ENCODE measurements at places on chromosomes 5 and 9.
A peak's percentile ranks its signal among the peaks of the same experiment; 100 is the strongest.

GRCh38 chr9:106069241-106069640 is 374.9 kb downstream of the TMEM38B start:
- no peak for DNase-seq

GRCh38 chr5:143693651-143694252 is 118.2 kb upstream of the HMHB1 start:
- DNase-seq, result no peak

- DNase-seq, result no peak
Observed at GRCh38 chr9:98830554-98830953, 23.1 kb downstream of the GALNT12 start.

GRCh38 chr9:128701227-128701854 is 962 bp upstream of the PKN3 start:
- DNase-seq, result no peak

- DNase-seq, result no peak
Observed at GRCh38 chr5:143023411-143024096, 253.4 kb downstream of the ARHGAP26 start.

DNA sequence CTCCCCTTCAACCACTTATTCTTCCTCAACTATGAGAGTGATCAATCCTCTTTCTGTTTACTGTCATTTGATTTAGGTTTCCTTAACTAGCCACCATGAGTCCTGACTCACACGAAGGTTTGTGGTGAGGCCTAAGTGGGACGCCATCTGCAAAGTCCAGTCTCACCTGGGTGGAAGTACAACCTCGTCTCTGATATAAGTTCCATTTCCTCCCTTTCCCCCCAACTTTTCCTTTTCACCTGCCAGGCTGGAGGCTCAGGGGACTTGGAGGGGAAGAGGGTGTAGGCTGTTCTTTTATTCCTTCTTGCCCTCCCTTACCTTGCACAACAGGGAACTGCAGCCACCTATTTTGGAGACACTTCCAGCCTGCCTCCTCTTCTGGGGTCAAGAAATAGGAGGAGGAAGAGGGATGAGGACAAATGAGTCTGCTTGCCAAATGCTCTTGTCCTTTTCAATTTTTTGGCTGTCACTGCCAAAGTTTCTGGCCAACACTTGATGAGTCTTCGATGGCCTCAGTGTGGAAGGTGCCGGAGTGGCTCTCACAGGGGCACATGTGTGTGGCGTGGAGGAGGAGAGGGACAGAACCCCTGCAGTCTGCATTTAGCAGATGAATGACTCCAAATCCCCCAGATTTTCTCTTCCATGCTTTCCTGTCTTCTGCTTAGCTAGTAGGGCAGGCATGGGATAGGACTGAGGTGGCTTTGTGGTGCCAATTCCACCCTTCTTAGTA is 249.6 kb downstream of the NSG2 start:
- no peak for DNase-seq

DNA sequence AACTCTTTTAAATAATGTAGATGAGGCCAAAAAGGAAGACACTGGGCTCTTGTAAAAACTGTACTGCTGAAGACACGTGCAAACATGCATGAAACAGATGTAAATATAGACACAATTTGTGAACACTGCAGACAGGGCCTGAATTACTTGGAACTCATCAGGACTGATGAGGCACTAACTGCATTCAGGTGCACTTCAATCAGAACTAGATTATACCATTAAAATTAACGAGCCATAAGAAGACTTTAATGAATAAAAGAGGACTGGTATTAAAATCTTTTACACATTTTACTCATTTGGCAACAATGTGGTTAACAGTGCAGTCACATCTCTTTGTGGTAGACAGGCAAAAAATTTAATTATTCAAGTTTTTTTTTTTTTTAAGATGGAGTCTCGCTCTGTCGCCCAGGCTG is 13.4 kb upstream of the ZCCHC9 start:
- DNase-seq, result peak; percentile 4

- DNase-seq, result no peak
Observed at GRCh38 chr5:80516826-80517225, 28.9 kb downstream of the FAM151B start.

GRCh38 chr9:18184401-18184800 is 289.6 kb upstream of the ADAMTSL1 start:
- DNase-seq, result no peak

GRCh38 chr9:133199648-133200321 is 9.3 kb downstream of the OBP2B start:
- DNase-seq, result no peak

DNA sequence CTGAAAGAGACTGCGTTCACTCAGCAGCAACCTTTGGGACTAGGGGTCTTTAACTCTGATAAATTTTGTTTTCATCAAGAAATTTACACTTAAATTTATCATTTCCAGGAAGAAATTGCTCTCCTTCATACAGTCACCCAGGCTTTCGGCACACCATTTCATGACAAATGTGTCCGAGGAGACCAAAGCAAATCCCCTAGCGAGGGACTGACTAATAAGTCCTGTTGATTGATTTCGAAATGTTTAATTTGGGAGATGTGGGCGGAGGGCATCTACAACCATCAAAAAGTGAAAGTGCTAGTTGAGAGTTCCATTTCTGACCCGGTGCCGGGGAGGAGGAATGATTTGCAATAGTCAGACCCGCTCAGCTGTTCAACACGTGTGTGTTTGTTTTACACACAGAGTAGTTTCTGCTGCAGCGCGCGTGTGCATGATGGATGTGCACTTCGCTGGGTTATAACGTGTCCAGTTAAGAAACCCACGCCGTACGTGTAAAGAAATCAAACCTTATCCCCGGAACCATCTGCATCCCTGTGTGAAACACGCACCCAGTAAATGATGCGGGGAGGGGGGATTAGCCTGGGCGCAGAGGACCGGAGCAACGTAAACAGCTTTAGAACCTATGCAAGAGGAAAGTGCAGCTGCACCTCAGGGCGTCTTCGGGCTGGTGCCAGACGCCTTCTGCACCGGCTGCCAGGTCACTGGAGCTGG is 845 bp upstream of the NR4A3 start:
- peak; percentile 36 for DNase-seq

DNA sequence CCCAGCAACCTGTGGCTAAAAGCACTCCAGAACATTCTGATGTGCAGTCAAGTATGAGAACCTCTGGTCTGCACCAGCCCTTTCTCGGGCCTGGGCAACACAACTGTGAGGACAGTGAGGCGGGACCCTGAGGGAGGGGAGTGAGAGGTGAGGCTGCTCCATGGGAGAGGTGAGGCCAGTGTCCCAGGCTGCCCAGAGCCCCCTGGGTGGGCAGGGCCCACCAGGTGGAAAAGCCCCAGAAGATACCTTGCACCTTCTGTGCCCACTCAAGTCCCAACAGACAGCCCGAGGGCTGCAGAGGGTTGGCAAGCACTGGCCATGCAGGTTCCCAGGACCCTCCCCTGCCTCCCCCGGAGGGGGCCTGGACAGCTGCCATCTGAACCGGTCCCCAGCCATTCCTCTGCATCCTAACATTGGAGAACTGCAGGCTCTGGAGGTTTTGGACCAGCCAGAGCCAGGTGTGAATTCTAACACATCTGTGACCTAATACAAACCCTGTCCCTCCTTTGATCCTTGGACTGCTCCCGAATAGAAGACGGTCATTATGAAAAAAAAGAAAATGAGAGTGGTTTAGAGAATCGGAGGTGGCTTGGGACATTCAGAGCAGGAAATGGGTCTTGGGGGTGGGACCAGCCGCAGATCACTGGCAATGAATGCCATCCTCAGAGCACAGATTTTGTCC is 57.0 kb downstream of the DUSP1 start:
- no peak for DNase-seq

DNA sequence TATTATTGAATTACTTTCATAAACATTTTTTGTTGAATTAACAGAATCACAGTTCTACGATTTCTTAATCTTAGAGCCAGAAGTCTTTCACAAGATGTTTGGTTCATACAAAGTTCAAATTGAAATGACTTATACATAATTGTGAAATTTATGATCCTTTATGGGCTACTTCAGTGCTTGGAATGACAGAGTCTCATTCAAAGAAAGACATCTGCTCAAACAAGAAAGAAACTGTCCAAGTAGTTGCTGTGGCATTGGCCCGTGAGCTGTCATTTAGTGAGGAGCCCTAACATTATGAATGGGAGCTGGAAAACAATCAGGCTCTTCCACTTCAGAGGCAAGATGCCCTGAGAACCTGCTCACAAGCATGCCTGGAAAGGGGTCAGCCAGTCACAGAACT is 63.4 kb downstream of the AUH start:
- DNase-seq, result no peak

DNA sequence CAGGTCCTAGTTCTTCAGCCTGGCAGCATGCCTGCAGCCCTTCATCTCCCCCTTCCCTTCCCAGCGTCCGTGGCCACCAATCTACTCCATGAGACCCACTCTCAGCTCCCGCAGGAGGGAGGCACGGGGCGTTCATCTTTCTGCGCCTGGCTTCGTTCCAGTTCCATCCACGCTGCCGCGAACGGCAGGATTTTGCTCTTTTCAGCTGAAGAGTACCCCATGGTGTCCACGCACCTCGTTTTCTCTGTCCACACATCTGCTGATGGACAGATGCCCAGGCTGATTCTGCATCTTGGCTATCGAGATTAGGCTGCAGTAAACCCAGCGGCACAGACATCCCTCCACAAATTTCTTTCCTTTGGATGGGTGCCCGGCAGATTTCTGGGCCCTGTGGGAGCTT is 30.5 kb upstream of the NKD2 start:
- DNase-seq, result no peak

DNA sequence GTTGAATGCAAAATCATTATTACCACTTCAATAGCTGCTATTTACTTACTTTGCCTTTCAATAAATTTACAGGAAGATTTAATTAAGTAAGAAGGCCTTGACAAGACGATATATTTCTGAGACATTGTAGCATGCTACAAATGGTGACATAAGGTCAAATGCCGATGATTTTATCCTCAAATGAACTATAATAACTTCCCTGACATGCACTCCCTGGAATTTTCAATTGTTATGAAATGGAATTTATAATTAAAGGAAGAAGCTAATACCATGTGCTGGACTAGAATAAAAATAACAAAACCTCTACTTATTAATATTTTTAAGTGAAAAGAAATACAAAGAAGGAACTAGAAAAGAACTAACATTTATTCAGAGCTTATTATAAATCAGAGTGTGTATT is 30.2 kb upstream of the ITGA1 start:
- no peak for DNase-seq

DNA sequence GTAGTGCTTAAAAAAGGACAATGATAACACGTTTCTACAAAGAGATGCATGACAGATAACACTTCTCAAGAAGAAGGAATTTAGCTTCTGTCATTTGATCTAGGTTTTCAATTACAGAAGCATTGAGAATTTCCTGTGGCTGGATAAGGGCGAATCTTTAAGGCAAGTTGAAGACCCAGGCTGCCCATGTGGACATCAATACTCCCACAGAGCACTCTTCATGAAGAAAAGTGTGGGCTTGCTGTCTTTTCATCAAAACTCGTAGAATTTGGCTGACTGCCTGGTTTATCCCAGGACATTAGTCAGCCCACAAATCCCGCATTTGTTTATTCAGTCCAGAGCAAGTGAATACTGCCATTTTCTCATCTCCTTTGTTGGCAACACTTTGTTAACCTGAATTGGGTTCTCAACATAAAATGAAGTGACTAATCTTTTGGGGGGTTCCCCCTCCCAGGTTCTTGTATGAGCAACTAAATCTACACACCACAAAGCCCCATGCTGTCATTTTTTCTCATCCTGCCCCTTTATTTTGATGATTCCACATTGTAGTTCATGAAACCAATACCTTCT is 43.4 kb upstream of the CDKN2B start:
- no peak for DNase-seq

DNA sequence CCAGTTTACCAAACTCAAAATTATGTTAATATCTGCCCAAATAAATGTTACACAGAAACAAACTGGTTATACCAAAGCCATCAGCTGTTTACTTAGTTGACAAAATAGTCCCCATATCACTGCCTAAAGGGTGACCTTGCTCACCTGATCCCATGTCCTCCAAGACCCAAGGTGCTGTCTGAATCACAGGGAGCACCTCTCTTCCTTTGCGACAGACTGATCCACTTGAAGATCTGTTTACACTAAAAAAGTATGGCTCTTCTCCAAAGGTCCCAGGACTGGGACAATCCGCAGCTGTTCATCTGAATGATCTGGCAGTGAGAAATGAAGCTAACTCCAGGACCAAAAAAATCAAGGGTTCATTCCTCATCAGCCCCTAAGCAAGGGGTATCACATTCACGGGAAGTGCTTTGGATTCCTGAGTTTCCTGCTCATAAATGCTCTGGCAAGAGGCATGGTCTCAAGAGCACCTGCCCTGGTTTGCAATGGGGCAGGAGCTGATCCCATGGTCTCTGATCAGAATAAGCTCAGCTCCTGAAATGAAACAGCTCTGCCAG is 5.0 kb downstream of the PRUNE2 start:
- DNase-seq, result no peak

GRCh38 chr5:56358703-56359681 is 125.9 kb upstream of the ANKRD55 start:
- DNase-seq, result no peak

GRCh38 chr9:69718218-69718617 is 41.6 kb downstream of the PTAR1 start:
- no peak for DNase-seq

GRCh38 chr5:151233616-151234085 is 9.8 kb upstream of the CCDC69 start:
- DNase-seq, result no peak

DNA sequence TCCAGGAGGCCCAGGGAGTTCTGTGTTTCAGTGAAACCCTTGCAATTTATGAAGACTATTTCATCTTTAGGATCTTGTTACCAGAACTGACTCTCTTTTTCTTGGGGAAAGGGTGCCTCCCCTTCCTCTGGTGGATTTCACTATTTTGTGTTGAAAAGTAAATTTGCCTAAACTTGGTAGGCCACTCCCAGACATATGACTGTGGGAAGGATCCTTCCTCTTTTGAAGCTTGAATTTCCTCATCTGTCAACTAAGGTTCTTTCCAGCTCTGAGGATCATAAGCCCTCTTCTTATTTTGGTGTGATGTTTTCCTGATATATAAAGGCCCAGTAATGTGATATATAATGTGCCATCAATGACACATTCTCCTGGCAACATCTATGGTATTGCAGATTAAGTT is 59.1 kb upstream of the ZFAND5 start:
- DNase-seq, result no peak

DNA sequence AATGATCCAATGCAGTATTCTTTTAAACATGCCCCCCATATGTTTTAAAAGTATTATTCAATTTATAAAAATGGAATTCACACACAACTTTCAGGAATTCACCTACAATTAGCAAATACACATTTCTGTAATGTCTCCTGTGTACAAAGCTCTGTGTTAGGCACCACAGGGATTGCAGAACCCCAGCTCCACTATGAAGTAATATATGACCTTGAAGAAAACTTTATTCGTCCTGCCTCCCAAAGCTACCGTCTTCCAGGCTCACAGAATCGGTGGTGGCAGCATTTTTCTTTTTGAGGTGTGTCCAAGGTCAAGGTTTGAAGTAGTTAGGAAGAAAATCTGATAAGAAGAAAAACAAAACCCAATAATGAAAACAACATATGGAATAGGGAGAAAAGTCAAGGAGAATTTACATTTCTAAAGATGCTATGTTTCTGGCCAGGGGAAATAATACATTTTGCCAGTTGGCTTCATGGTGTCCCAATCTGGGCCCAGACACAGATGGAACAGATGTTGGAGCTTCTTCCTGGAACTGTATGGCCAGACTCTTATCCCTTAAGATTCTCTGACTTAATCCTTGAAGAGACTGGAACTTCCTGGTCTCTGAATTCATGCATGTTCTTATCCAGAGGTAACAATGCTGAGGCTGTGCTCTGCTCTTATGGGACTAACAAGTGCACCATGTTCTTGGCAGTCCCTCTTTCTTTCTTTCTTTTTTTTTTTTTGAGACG is 22.0 kb upstream of the LVRN start:
- DNase-seq, result no peak

- DNase-seq, result no peak
Observed at GRCh38 chr9:123318202-123318601, 37.8 kb upstream of the CRB2 start.

Measured in COR-L47 (cell line).